ENCODE measurements at places on chromosomes 16 and 17. TPM values are rescaled to one million over a fixed set of nuclear protein-coding genes. Genes with fewer than 3 reads are reported as not detected.

DNA sequence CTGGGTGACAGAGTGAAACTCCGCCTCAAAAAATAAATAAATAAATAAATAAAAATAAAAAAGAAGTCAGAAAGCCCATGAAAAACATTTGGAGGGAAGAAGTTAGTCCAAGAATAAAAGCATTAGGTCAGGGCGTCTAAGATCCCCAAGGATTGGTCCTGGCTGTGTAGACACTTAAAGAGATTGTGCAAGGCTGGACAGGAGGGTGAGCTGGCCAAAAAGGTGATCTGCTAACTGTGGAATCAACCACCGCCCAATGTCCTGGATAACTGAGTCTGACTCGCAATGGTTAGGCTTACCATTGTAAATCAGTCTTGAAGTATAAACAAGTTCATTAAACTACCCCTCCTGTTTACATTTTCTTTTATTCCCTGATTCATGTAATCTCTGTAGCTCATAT is 8.8 kb upstream of the ABCA8 start:
- no peak for DNase-seq

DNA sequence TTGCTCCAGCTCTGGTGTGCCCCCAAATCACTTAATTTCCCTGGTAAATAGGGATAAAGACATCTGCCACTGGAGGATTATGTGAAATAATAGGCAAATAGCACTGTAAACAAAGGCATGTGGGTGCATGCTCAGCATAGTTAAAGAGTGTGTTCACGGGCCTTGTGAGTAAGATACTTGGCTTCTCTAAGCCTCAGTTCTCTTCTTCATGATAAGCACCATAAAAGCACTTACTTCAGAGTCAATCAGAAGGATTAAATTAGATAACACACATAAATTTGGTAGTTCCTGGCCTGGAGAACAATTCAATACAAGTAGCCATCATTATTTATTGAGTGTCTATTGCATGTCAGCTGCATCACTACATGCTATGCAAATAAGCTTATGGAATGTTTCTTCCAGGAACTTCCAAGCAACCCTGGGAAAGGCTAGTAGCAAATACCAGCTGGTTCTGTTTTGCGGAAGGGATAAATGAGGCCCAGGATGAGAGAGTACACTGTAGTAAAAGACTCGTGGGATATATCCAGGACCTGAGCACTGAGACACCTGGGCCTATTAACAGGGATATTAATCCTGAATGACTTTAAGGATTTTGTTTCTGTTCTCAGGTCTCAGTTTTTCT is 14.5 kb downstream of the CCL11 start:
- DNase-seq, result peak; percentile 49

DNA sequence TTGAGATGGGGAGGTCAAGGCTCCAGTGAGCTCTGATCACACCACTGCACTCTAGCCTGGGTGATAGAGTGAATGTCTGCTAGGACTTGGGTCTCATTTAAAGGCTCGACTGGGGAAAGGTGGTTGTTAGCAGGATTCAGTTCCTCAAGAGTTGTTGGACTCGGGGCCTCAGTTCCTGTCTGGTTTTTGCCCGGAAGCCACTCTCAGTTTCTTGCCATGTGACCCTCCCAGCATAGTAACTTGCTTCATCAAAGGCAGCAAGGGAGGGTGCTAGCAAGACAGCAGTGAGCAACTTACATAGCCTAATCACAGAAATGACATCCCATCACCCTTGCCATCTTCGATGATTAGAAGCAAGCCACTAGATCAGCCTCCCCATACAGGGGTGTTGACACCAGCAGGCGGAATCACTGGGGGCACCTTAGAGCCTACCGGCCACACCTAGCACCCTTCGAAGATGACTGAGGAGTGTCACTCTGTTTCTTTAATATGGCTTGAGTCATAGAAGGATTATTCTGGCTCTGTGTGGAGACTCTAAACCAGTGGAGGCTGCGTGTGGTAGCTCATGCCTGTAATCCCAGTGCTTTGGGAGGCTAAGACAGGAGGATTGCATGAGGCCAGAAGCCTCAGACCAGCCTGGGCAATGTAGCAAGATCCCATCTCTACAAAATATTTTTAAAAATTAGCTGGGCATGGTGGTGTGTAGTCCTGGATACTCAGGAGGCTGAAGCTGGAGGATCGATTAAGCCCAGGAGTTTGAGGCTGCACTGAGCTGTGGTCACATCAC is 13.2 kb upstream of the SCNN1B start:
- DNase-seq, result no peak

KLHL10 gene
- total RNA-seq, result not detected

GRCh38 chr17:57669671-57670529 is 75.2 kb downstream of the CCDC182 start:
- DNase-seq, result no peak

DNA sequence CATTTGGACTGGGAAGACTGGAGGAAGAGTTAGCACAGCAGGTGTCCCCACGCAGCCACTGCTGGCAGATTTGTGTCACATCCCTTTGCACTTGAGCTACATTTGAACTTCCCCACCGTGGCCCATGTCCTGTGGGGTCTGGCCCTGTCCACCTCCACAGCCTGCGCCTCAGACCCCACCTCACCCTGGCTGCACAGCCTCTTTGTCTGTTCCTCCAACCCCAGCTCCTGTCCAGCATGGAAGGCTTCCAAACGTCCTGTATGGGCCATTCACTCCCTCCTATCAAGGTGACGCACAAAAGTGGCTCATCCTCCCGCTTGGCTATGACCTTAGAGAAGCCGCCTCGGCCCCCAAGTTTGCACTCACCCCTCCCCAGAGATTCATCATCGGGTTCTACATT is 200.6 kb downstream of the FOXL1 start:
- no peak for DNase-seq

DNA sequence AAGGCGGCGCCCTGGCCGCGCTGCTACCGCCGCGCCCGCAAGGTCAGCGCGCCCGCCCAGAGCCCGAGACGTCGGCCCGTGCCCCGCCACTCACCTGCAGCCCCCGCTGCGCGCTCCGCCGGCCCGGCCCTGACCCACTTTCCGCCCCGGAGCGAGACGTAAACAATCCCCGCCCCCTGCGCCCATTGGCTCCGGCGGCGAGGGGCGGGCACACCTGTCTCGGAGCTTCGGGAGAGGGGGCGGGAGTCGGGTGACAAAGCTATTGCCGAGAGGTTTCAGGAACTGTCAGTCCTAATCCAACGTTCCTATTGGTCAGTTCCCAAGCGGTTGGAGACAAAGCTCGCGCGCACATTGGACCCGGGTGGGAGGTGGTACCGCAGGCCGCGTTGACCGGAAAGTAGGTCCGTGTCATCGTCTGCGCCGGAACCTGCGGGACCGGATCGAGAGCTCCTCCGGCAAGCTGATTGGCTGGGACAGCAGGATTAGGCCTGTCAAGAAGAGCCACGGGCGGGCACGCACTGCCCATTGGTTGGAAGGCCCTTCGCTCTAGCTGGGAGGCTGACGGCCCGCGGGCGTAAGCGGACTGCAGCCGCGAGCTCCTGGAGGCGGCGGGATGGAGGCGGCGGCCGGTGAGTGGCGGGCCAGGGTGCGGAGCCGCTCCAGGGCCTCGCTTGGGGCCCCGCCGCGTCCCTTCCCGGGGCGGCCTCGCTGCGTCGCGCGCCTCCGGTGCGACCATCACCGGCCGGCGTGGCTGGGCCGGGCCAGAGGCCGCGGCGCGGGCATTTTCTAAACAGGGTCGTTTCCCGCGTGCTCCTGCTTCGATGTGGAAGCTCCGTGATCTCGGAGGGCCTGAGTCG is at the start of the genes NUBP2 and SPSB3:
Gene NUBP2, plus strand, starts transcription at position 553 of the 857 bp plus-strand sequence. Its CDS starts 61 bp downstream, at position 614.
Gene SPSB3, minus strand, starts transcription at position 164 of the 857 bp plus-strand sequence. CDS start 1,088 bp downstream, outside the sequence.
- DNase-seq, result peak; percentile 100

- DNase-seq, result no peak
Observed at GRCh38 chr17:62666061-62666800, 38.8 kb downstream of the MRC2 start.

SMIM5 gene
- 0.09 TPM for total RNA-seq

- DNase-seq, result no peak
Observed at GRCh38 chr17:77881545-77881944, 77.0 kb upstream of the TNRC6C start.

CD300H gene
- not detected for total RNA-seq

DNA sequence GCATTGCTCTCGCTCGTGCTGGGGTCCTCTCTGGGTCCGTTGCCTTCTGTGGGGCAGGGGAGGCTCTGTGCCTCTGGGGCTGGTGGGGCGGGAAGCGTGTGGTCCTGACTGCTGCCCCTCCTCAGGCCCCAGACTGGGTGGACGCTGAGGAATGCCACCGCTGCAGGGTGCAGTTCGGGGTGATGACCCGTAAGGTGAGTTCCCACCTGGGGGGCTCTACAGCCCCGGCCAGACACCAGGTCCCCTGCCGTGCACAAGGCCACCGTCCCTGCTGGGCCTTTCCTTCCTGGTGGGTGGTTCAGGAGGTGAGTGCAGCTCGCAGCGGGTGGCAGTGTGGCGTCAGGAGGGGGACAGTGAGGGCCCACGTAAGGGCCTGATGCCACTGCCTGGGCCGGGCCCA is 6.7 kb downstream of the HGS start:
- DNase-seq, result no peak

GRCh38 chr17:74842599-74843351 is 16.9 kb downstream of the GRIN2C start:
- DNase-seq, result peak; percentile 80

DNA sequence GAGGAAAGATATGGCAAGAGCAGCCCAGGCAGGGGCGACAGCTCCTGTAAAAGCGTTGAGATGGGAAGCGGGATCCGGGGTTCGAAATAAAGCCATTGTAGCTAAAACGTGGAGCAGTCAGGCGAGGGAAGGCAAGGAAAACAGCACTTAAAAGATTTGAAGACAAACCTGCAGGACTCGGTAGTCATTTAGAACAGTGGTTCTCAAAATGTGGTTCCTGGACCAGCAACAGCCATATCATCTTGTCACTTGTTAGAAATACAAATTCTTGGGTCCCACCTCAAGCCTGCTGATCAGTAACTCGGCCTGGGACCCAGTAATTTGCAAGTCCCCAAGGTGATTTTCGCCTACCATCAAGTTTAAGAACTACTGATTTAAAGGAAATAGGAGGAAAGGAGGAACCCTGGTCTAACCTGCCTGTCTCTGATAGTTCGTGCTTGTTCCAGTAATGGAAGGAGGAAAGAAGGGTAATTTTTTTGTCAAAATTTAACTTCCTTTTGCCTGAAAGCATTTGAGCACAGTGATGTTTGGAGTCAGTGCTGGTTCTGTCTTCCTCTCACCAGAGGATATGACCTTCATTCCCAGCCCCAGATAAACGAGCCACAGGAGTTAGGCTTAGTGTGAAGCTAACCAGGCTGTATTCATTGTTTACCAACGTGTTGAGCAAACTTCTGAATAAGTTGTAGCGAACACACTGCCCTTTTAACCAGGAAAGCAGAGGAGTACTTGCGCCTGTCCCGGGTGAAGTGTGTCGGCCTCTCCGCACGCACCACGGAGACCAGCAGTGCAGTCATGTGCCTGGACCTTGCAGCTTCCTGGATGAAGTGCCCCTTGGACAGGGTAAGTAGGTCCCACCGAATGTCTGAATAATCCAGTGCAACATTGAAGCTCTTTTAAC is 1.1 kb downstream of the ORC6 start:
- peak; percentile 57 for DNase-seq

DNA sequence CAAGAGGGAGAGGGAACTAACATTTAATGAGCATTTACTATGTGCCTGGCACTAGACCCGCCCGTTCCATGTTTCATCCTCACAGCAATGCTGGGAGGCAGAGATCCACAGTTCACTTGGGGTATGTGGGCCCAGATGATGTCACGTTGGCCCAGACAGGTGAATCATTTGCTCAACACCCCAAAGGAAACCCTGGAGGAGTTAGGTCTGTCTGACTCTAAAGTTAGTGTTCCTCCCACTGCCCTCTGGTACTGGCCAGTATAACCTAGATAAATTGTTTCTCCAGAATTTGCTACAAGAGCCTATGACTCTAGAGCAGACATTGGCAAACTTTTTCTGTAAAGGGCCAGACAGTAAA is 164.6 kb downstream of the VPS53 start:
- DNase-seq, result peak; percentile 13

DNA sequence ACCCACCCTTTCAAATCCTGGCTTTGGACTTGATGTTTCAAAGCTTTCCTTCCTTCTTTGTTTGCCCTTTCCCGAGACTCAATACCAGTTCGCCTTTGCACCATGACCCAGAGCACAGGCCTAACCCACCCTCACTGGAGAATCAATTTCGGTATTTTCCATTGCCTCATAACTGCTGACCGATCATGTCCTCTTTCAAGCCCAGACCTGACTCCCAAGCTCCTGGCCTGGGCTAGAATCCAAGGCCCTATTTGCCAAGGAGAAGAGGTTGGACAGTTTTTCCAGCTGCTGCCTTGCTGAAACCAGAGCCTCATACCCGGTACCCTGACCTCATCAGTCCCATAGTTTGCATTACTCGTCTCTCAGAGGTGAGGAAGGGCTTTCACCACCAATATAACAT is 35.3 kb upstream of the HELZ start:
- no peak for DNase-seq
